ENCODE measurements at places on chromosomes 13 and 19.
A peak's percentile ranks its signal among the peaks of the same experiment; 100 is the strongest.

DNA sequence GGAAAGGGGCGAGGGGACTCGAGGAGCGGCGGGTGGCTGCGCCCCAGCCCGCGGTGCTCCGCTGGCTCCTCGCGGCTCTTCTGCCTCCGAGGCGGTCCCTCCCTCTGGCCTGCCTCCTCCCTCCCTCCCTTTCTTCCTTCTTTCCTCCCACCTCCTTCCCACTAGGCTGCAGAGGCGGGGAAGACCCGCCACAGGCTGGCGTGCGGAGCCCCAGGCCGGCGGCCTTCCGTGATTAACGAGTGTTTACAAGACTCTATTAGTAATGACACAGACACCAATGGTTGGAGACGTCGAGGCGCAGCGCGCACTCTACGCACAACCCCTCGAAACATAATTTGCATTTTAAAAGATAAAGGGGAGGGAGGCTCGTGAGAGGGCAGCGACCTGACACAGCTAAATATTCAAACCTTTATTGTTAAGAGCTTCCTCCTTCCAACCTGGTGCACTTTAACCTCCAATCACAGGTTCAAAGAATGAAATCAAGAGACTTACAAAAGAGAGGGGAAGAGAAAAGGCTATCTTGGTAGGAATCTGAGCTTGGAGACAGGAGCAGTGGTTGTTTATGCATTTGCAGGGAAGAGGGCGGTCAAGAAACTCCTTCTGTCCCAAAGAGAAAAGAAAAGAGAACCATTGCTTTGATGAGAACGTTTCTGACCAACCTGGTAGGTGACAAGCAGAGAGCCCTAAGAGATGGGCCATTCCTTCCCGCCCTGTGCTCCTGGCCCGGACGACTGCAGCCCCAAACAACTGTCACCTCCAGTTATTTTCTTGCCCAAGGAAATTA lies at the start of gene CDX2:
Gene CDX2, minus strand, starts transcription at position 234 of the 784 bp plus-strand sequence. CDS start 309 bp downstream, outside the sequence.
- DNase-seq, result no peak

GRCh38 chr19:46205183-46205984 lies 24.2 kb upstream of the IGFL1 start:
- DNase-seq, result no peak

DNA sequence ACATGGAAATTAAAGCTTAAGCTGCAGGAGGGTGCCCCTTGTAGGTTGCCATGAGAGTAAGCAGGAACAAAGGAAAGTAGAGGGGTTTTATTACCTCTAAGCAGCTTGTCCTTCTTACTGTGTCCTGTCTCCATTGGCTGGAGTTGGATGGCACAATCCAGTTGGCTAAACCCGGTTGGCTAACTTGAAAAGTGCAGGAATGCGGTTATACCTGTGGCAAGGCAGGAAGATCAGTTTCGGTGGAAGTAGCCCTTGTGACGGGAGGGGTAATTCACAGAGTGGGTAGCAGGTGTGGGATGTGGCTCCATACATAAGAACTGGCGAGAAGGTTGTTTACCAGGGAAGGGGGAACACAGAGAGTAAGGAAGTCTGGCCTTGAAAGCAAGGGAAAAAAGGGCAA lies 3.2 kb downstream of the ZNF726 start:
- no peak for DNase-seq

- no peak for DNase-seq
Measured at GRCh38 chr19:850221-850978, 1.7 kb upstream of the ELANE start.

- DNase-seq, result peak; percentile 98
Measured at GRCh38 chr19:15432629-15433518, 14.1 kb upstream of the AKAP8L start.

- DNase-seq, result peak; percentile 22
Measured at GRCh38 chr19:50252111-50252886, 48.9 kb downstream of the MYH14 start.

- no peak for DNase-seq
Measured at GRCh38 chr13:42239644-42240043, 32.3 kb upstream of the AKAP11 start.

DNA sequence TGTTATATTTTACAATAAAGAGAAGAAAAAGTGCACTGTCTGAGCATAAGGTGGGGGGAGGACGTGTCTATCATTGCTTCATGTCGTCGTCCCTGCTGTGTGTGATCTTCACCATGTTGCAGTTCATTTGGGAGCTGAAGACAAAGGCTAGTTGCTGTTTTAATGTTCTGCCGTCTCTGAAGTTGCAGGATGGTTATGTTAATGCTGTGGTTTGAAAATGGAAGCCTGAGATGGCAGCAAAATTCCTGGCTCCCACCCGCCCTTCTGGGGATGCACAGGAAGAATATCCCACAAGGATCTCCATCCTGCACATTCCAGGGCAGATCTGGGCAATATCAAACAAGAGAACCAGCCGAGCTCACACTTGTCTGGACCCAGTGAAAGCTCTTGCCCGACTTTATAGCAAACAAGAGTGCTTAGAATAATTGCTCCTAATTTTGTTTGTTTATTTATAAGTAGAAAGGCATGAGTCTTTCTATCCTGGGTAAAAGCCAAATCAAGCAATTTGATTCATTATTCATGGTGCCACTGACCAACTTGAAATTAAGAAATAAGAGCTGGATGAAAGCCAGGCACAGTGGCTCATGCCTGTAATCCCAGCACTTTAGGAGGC lies 110.3 kb upstream of the ABCC4 start:
- DNase-seq, result no peak

Data from germinal center (tissue), 1 donor.